Epithelial cell of proximal tubule (primary cell): ENCODE measurements at places on chromosomes 1 and 21. TPM values are rescaled to one million over a fixed set of nuclear protein-coding genes. Genes with fewer than 3 reads are reported as not detected.

The ZNF670 gene
- total RNA-seq, result 2.3 and 4.7 TPM in 2 replicates

The THEMIS2 gene
- total RNA-seq, result 12.1 and 24.2 TPM in 2 replicates

The ACTL8 gene
- not detected in 2 replicates for total RNA-seq

The DPT gene
- total RNA-seq, result not detected in 2 replicates

The PTAFR gene
- 2.7 and 4.9 TPM in 2 replicates for total RNA-seq

The SPATA6 gene
- 1.8 TPM in 2 replicates for total RNA-seq

The OLFM3 gene
- not detected in 2 replicates for total RNA-seq

The NUDT17 gene
- 4.0 and 4.3 TPM in 2 replicates for total RNA-seq

The CLIC6 gene
- 0.58 and 1.3 TPM in 2 replicates for total RNA-seq

The CD164L2 gene
- not detected in 2 replicates for total RNA-seq

The GPR61 gene
- not detected in 2 replicates for total RNA-seq

The NAXE gene
- 124 and 127 TPM in 2 replicates for total RNA-seq

The FCN3 gene
- not detected in 2 replicates for total RNA-seq

The AUNIP gene
- total RNA-seq, result 6.2 and 13.0 TPM in 2 replicates

The ZNF683 gene
- total RNA-seq, result not detected in 2 replicates

The OR2G6 gene
- not detected in 2 replicates for total RNA-seq

The DNASE2B gene
- total RNA-seq, result not detected in 2 replicates

The TSPEAR gene
- total RNA-seq, result not detected in 2 replicates

The LCE6A gene
- total RNA-seq, result not detected in 2 replicates

The ABCA4 gene
- total RNA-seq, result not detected in 2 replicates

The FRRS1 gene
- total RNA-seq, result 3.1 and 3.3 TPM in 2 replicates

The SLAMF8 gene
- total RNA-seq, result not detected in 2 replicates

The CACNA1S gene
- total RNA-seq, result not detected in 2 replicates

The AMY2A gene
- not detected in 2 replicates for total RNA-seq

The OTUD3 gene
- total RNA-seq, result 2.6 and 3.5 TPM in 2 replicates

The PPT1 gene
- 29.6 and 70.8 TPM in 2 replicates for total RNA-seq

The ADGRL2 gene
- total RNA-seq, result 21.6 and 22.4 TPM in 2 replicates

The HMCN1 gene
- 0.07 and 1.6 TPM in 2 replicates for total RNA-seq

The TSPAN1 gene
- total RNA-seq, result 71.6 and 117 TPM in 2 replicates

The GIPC2 gene
- 1.4 and 1.5 TPM in 2 replicates for total RNA-seq

The SLC5A9 gene
- not detected in 2 replicates for total RNA-seq

The CD247 gene
- total RNA-seq, result not detected in 2 replicates

The CRP gene
- not detected in 2 replicates for total RNA-seq

The HAO2 gene
- total RNA-seq, result not detected in 2 replicates

The LIPI gene
- total RNA-seq, result not detected in 2 replicates

The COQ8A gene
- 9.8 and 10.2 TPM in 2 replicates for total RNA-seq

The HJV gene
- total RNA-seq, result 0.35 TPM in 1 of 2 replicates, not detected in the other

The LMX1A gene
- total RNA-seq, result not detected in 2 replicates

The SIM2 gene
- total RNA-seq, result 22.3 and 23.2 TPM in 2 replicates

The SPRR1B gene
- total RNA-seq, result 0.75 TPM in 1 of 2 replicates, not detected in the other
